ENCODE measurements at places on chromosomes 4 and X.

GRCh38 chr4:78766026-78766425, 10.1 kb upstream of the BMP2K start:
- no peak for DNase-seq

- no peak for DNase-seq
Measured at GRCh38 chr4:168569066-168569930, 72.4 kb downstream of the PALLD start.

GRCh38 chr4:70110917-70111316, 43.1 kb upstream of the PRR27 start:
- DNase-seq: no peak

DNA sequence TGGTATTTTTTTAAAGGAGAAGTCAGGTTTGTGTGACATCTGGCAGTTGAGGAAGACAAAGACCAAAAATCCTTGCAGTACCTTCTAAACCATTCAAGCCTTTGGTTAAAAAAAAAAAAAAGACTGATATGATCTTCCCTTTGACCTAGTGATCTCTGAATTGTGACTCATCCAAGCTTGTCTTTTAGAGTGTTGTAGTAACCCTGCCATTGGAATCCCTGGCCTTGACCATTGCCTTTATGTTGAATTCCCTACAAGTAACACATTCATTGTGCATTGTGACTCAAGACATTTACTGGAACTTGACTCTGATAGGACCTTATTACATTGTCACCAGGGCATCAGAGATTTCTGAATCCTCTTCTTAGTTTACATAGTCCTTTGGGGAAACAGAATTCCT, 1469.0 kb downstream of the TECRL start:
- no peak for DNase-seq

DNA sequence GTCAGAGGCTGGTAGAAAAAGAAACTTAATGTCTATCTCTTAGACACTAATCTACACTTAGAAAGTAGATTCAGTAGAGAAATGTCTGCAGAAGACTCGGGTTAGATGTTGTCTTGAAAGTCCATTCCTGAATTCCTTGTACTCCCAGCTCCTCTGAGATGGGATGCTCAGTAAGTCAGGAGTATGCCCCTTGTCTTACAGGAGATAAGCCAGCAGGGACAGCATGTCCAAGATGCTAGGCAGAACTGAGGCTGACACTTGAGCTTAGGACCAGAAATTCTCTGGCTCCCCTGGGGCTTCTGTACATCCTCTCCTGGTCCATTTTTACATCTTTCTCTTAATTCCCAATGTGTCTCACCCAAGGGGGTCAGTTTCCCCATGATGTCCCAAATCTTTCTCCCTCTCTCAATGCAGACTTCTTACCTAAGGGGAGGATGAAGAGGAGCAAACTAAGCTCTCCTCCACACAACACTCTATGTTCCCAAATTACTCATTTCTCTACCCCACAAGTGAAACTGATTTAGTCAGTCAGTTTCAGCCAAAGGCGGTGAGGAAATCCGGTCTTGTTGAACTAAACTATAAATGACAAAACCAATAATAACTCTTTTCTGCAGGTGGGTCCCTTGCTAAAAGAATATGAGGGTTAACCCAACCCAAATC, 558.2 kb upstream of the DIPK2B start:
- no peak for DNase-seq

- DNase-seq: peak; percentile 54
Measured at GRCh38 chrX:130401415-130402207, at the start of gene RBMX2. TSS of gene RBMX2 (plus strand) at chrX:130401987. CDS start at chrX:130402033, 46 bp downstream.

DNA sequence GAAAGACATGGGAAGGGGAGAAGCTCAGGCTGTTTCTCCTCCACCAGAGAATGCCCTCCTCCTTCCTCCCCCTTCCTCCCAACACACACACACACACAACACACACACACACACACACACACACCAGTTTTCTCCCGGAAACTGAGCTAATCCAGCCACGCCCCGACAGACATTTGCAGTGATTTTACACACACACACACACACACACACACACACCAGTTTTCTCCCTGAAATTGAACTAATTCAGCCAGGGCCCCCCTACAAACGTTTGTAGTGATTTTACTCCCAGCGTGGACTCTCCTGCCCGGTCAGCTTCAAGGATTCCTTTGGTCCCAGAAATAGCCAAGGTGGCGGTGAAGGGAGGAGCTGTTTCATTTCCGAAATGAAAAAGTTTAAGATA, 32.9 kb upstream of the STX18 start:
- DNase-seq: no peak

DNA sequence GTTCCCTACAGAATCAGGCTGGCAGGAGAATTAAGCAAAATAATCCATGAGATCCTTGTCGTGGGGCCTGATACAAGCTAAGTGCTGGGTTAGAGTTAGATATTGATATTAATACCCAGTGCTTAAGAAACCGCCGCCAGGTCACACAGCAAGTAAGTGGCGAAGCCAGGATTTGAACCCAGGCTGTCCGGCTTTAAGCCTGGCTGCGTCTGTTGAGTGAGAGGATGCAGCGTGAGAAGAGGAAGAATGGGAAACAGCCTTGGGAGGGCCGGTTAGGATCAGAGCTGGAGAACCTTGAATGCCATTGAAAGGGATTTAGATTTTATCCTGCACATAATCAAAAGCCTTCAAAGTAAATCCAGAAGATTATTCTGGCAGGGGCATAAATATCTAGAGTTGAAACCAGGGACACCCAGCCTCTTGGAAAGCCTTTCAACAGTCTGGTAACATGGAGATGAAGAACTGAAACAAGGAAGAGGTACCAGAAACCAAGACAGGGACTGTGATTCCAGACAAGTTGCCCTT, 64.8 kb upstream of the HELT start:
- DNase-seq: no peak

DNA sequence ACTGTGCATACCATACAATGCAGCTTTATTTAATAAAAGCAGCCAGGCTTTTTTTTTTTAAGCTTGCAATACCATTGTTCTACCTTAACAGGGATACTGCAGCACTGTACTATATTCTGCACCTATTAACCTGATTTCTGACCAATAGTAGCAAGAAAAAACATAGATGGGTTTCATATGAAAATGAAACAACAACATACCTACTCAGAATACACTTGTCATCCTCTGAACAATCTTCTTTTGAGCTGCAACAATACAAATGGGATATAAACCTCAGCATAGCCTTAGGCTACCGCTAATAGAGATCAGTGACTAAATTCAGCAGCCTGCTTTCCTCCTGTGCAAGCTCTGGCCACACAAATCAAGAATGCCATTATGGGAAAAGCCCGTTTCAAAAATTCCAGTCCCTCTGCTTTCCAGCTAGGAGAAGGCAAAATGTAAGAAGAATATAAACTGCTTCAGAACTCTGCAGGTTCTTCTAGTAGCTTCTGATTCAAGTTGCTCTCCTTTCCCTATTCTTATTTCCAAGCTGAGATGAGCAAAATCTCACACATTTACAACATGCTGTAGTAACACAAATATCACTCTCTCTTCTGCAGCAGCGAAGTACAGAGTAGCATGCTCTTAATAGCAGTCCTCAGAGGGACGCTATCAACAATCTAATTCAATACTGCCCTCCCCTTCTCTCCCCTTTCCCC, 143.4 kb downstream of the KLHL13 start:
- DNase-seq: no peak

GRCh38 chrX:119655125-119655524, 37.8 kb downstream of the SEPTIN6 start:
- DNase-seq: peak; percentile 40

- DNase-seq: no peak
Measured at GRCh38 chr4:13694256-13694655, 66.7 kb upstream of the BOD1L1 start.

DNA sequence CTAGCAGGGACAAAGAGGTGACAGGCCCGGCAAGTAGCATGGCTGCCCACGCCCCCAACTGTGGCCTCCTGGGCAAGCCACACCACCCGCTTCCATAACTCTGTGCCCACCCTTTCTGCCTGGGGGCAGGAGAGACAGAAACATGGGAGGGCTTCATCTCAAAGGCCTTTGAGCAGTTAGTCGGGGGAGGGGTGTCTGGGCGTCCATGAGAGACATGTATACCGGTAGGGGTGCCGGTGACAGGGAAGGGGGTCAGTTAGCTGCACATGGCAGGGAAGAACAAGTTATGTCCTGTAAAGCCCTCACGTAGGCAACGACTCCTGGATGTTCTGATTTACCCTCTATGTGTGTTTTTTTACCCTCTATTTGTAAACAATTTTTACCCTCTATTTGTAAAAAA, 9.3 kb downstream of the PDZD4 start:
- DNase-seq: no peak

DNA sequence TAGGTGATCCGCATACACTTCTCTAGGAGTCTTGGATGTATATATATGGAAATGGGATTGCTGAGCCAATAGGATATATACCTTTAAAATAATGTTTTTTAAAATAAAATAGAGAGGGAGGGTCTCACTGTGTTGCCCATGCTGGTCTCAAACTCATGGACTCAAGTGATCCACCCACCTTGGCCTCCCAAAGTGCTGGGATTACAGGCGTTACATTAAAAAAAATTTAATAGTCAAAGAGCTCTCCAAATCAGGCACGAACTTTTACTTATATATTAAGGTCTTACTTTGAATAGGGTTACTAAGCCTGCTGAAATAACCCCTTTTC, 109.0 kb downstream of the GNL3L start:
- no peak for DNase-seq

GRCh38 chr4:76981644-76982043, 32.1 kb downstream of the SEPTIN11 start:
- DNase-seq: no peak

- no peak for DNase-seq
Measured at GRCh38 chrX:84729809-84730208, 227.6 kb upstream of the HDX start.

GRCh38 chr4:8364141-8364540, 76.4 kb downstream of the ACOX3 start:
- DNase-seq: no peak

- DNase-seq: no peak
Measured at GRCh38 chr4:167787231-167787630, 305.1 kb upstream of the ANXA10 start.

DNA sequence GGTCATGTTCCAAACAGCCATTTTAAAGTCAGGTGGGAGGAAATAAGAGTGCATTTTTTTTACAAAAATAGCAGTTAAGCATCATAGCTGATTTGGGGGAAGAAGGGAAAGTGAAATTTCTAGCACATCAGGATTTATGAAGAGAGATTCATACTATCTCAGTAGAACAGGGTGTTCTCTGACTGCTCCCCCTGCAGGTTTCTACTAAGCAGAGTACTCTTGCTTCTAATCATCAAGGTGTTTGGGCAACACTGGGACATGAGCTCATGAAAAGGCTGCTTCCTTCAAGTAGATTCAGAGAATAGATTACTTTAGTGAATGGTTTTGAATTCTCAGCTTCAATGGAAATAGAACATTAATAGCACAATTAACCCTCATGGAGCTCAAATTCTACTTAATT, 591.4 kb upstream of the PCDH10 start:
- no peak for DNase-seq

GRCh38 chr4:3483471-3483921, 20.4 kb downstream of the DOK7 start:
- DNase-seq: no peak

Data from stimulated activated CD4-positive, alpha-beta T cell treated with anti-CD3 and anti-CD28 coated beads, Interleukin-15, amount 100 ng/mL, for 1 hour (primary cell).